Ecto neural progenitor cell (in vitro differentiated cells): ENCODE measurements at places on chromosomes 7 and 10.

DNA sequence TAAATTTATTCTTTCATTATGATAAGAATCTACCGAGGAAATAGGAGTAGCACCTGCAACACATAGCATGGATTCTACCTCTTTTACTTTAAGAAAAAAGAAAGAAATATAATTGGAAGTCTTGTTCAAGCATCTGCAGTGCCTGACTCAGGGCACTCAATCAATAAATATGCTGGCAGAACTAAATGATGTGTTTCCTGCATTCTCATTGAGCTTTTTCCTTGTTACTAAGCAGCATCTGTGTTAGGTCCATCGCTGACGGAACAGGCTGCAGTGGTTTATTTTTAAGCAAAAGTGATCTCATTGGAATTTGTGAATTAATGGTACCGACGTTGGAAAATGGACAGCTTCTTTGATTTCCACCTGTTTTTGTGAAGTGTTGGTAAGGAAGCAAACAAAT is 417.5 kb downstream of the DPP6 start:
- DNase-seq, result no peak

DNA sequence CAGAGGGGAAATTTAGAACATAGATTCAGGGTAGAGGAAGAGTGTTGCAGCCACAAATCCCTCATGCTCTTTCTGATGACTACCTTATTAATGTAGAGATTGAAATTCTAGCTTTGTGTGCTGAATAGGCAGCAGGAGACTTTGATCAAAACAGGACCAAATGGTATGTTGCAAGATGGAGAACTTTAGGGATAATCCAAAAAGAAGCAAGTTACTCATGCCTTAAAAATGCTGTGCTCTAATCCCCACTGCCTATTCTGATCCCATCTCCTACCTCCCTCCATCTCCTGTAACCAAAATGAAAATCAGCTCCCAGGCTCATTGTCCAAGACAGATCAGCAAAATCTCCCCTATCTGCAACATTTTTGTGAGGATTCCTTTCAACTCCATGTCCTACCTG is 31.3 kb downstream of the CH25H start:
- DNase-seq, result no peak

DNA sequence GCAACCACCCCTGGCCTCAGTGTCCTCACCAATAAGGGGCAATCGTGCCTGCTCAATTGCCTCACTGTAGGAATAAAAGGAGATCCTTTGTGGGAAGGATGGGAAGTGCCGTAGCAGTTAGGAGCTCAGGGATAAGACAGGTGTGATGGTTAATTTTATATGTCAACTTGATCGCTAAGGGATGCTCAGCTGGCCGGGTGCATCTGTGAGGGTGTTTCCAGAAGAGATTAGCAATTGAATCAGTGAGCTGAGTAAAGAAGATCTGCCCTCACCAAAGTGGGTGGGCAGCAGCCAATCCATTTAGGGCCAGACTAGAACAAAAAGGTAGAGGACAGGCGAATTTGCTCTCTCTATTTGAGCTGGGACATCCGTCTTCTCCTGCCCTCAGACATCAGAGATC is 46.3 kb downstream of the BUB3 start:
- DNase-seq, result no peak

- no peak for DNase-seq
Observed at GRCh38 chr10:69480068-69480412, 28.8 kb downstream of the TSPAN15 start.

DNA sequence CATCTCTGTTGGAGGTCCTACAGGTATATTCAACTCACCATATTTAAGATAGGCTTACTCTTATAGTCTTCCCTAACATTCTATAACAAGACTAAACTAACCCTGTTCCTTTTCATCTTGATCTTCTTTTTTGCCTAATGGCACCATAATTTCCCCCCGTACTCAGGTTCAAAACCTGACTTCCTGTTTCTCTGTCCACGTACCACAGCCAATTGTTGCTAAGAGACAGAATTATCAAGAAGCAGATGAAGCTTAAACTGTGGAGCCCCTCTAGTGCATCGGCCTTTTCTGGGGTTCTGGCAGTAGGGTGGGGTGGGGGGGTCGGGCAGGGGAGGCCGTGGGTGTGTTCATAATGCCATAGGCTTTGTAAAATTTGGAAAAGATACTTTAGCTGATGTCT is 109.2 kb downstream of the EVX1 start:
- no peak for DNase-seq

DNA sequence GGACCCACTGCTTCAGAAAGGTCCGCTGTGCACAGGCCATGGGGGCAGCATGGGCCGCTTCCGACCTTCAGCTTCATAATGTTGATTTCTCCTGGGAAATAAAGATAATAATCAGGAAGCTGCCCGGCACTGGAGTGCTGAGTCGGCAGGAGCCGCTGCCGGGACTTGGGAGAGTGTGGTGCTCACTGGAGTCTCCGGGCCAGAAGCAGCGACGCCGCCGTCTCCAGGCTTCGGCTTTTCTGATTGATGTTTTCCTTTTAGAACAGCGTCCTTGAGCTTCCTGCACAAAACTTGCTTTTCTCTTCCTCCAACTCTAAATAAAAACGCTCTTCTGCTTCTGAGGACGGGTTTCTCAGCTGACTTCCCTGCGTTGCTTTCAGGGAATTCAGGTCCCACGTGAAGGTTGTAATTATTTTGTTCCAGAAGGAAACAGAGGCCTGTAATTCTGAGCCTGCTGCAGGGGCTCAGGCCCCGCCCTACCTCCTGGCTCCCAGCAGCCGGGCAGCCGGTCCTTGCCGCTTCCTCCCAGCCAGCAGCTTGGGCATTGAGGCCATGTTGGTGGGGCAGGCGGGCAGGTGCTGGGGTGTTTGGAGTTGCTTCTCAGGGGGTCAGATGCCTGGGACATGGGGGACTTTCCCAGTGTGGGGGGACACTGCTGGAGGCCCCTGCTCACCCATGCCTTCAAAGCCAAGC is 14.7 kb downstream of the PWWP2B start:
- no peak for DNase-seq

DNA sequence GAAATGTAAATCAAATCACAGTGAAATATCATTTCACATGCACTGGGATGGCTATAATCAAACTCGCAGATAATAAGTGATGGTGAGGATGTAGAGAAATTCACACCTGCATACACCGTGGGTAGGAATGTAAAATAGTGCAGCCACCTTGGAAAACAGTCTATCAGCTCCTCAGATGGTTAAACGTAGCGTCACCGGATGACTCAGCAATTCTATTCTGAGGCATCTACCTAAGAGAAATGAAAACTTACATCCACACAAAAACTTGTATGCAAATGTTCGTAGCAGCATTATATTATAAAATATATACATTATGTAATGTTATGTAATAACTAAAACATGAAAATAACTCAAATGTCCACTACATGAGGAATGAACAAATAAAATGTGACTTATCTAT is 38.9 kb downstream of the SH3PXD2A start:
- no peak for DNase-seq

GRCh38 chr7:85023066-85023712 is 163.7 kb downstream of the SEMA3D start:
- DNase-seq, result no peak
